ENCODE measurements at places on chromosomes 6 and 20.

DNA sequence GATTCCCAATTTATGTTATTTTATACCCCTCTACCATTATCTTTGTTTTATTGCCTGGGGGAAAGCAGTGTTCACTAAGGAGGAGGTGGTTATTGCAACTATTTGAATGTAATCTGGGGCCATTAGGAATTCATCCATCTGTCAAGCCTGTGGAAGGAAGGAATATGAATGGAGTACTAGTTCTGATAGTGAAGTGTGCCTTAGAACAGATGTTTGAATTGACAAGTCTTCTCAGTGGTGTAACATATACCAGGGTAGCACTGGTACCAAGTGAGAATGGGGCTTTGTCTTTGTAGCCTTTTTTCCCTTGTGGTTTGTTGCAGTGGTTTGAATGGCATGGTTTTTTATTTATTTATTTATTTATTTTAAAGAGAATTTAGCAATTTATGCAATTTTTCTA lies 27.9 kb upstream of the HDAC2 start:
- no peak overlapping the region for H3K27ac ChIP-seq
- no peaks in the 10 kb centered on the region for H3K27me3 ChIP-seq
- H3K36me3 ChIP-seq, result no peaks in the 10 kb centered on the region
- peaks cover 30% of the 10 kb centered on the region for H3K4me1 ChIP-seq
- no peak for DNase-seq
- H3K4me3 ChIP-seq, result no peak overlapping the region

DNA sequence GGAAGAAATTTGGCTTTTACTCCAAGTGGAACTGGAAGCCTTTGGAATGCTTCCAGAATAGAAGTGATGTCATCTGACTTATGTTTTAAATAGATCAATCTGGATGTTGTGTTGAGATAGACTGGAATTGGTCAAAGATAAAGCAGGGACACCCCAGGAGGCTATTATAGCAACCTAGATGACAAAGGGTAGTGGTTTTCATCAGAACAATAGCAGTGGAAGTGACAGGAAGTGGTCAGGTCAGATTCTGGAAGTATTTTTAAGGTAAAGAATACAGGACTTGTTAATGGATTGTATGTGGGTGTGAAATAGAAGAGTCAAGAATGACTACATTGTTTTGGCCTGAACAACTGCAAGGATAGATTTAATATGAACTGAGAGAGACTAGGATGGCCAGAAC lies 191.4 kb downstream of the ADGRB3 start:
- H3K36me3 ChIP-seq, result no peaks in the 10 kb centered on the region
- no peaks in the 10 kb centered on the region for H3K4me1 ChIP-seq
- no peaks in the 10 kb centered on the region for H3K27me3 ChIP-seq
- no peak overlapping the region for H3K4me3 ChIP-seq
- DNase-seq, result no peak

GRCh38 chr20:3738111-3739053 lies 5.9 kb downstream of the HSPA12B start:
- DNase-seq, result no peak
- no peak overlapping the region for H3K27ac ChIP-seq
- H3K27me3 ChIP-seq, result peaks cover under 1% of the 10 kb centered on the region
- no peaks in the 10 kb centered on the region for H3K4me1 ChIP-seq
- no peaks in the 10 kb centered on the region for H3K36me3 ChIP-seq

- H3K36me3 ChIP-seq, result no peaks in the 10 kb centered on the region
- no peak for DNase-seq
- no peak overlapping the region for H3K4me3 ChIP-seq
- H3K27me3 ChIP-seq, result peaks cover 28% of the 10 kb centered on the region
- no peak overlapping the region for H3K27ac ChIP-seq
These were observed 36.9 kb upstream of the HLA-DQB1 start for GRCh38 chr6:32703347-32703746.

- peaks cover 22% of the 10 kb centered on the region for H3K36me3 ChIP-seq
- DNase-seq, result peak; percentile 69
- H3K4me1 ChIP-seq, result peaks cover 46% of the 10 kb centered on the region
- peak overlapping the region; percentile 94 for H3K27ac ChIP-seq
These were observed 859 bp downstream of the PPP1R10 start for GRCh38 chr6:30615958-30616810.
